ENCODE measurements at places on chromosomes 7 and 10. TPM values are rescaled to one million over a fixed set of nuclear protein-coding genes. Genes with fewer than 3 reads are reported as not detected.

Gene PAX4
- not detected for polyA plus RNA-seq

Gene ERCC6
- 17.2 TPM for polyA plus RNA-seq

GRCh38 chr10:73717556-73717955, 19.6 kb upstream of the AGAP5 start:
- H3K36me3 ChIP-seq = peaks cover 15% of the 10 kb centered on the region
- no peak for DNase-seq
- no peaks in the 10 kb centered on the region for H3K27me3 ChIP-seq
- no peak overlapping the region for H3K27ac ChIP-seq

Gene FAM13C
- polyA plus RNA-seq = not detected

Gene PLXNA4
- 1.1 TPM for polyA plus RNA-seq

Gene CALML5
- not detected for polyA plus RNA-seq

- H3K4me3 ChIP-seq = no peak overlapping the region
- H3K36me3 ChIP-seq = no peaks in the 10 kb centered on the region
- no peak overlapping the region for H3K27ac ChIP-seq
- DNase-seq = no peak
- no peaks in the 10 kb centered on the region for H3K4me1 ChIP-seq
These were observed 795.2 kb downstream of the REEP3 start for GRCh38 chr10:64316416-64316815.

GRCh38 chr7:139667377-139667776, 110.4 kb downstream of the HIPK2 start:
- H3K27ac ChIP-seq = no peak overlapping the region
- H3K27me3 ChIP-seq = no peaks in the 10 kb centered on the region
- no peaks in the 10 kb centered on the region for H3K4me1 ChIP-seq
- H3K36me3 ChIP-seq = no peaks in the 10 kb centered on the region
- no peak overlapping the region for H3K4me3 ChIP-seq

GRCh38 chr7:79298145-79298760, 155.2 kb downstream of the MAGI2 start:
- no peak for DNase-seq
- no peaks in the 10 kb centered on the region for H3K27me3 ChIP-seq
- H3K36me3 ChIP-seq = no peaks in the 10 kb centered on the region
- no peak overlapping the region for H3K4me3 ChIP-seq
- no peaks in the 10 kb centered on the region for H3K4me1 ChIP-seq

- no peak overlapping the region for H3K27ac ChIP-seq
- H3K27me3 ChIP-seq = no peaks in the 10 kb centered on the region
- DNase-seq = no peak
- peaks cover 77% of the 10 kb centered on the region for H3K36me3 ChIP-seq
- H3K4me1 ChIP-seq = peaks cover 3% of the 10 kb centered on the region
These were observed 30.6 kb downstream of the GARS1 start for GRCh38 chr7:30625283-30625682.

GRCh38 chr10:55631071-55631654, 729.9 kb downstream of the ZWINT start:
- H3K4me1 ChIP-seq = no peaks in the 10 kb centered on the region
- H3K4me3 ChIP-seq = no peak overlapping the region
- H3K36me3 ChIP-seq = no peaks in the 10 kb centered on the region
- H3K27ac ChIP-seq = no peak overlapping the region

DNA sequence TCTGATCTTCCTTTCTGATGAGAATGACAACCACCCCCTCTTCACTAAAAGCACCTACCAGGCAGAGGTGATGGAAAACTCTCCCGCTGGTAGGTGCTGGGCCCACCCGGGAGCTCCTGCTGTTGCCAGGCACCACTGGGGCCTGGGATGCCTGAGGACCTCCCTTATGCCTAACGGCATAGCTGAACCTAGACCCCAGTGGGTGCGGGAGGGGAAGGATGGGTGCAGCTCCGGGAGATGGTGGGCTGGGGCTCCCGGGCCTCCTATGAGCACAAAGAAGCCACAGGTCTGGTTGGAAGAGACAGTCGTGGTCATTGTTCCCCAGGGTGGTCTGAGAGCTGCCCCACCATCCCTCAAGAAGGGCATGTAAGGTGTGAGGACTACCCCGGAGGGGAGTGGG, 15.6 kb upstream of the VSIR start:
- no peaks in the 10 kb centered on the region for H3K4me1 ChIP-seq
- no peak overlapping the region for H3K27ac ChIP-seq
- DNase-seq = no peak
- no peaks in the 10 kb centered on the region for H3K36me3 ChIP-seq

GRCh38 chr7:106092204-106092603, 19.9 kb downstream of the SYPL1 start:
- DNase-seq = no peak
- peaks cover 4% of the 10 kb centered on the region for H3K36me3 ChIP-seq
- no peak overlapping the region for H3K4me3 ChIP-seq
- H3K27me3 ChIP-seq = no peaks in the 10 kb centered on the region

- no peaks in the 10 kb centered on the region for H3K36me3 ChIP-seq
- no peak overlapping the region for H3K4me3 ChIP-seq
- H3K27me3 ChIP-seq = no peaks in the 10 kb centered on the region
- no peak for DNase-seq
These were observed 19.9 kb downstream of the BTBD16 start for GRCh38 chr10:122290833-122291532.

GRCh38 chr10:127866276-127867013, 26.3 kb downstream of the CLRN3 start:
- no peak overlapping the region for H3K27ac ChIP-seq
- DNase-seq = no peak
- H3K4me1 ChIP-seq = no peaks in the 10 kb centered on the region
- no peaks in the 10 kb centered on the region for H3K27me3 ChIP-seq
- H3K4me3 ChIP-seq = no peak overlapping the region
- no peaks in the 10 kb centered on the region for H3K36me3 ChIP-seq
